Stimulated activated CD8-positive, alpha-beta memory T cell treated with anti-CD3 and anti-CD28 coated beads, Interleukin-4, amount 100 ng/mL, for 4 hours (primary cell): ENCODE measurements at places on chromosomes 6 and 20.

DNA sequence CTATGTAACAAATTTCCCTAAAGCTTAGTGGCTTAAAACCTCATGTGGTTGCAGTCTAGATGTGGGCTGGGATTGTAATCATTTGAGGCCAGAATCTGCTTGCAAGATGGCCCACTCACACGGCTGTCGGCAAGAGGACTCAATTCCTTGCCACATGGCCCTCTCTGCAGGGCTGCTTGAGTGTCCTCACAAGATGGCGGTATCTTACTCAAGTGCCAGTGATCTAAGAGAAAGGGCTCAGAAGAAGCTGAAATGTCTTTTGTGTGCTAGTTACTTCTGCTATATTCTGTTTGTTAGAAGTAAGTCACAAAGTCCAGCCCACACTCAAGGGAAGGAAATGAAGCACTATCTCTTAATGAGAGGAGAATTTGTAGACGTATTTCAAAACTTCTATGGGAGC lies 47.1 kb upstream of the PMEPA1 start:
- DNase-seq: no peak

DNA sequence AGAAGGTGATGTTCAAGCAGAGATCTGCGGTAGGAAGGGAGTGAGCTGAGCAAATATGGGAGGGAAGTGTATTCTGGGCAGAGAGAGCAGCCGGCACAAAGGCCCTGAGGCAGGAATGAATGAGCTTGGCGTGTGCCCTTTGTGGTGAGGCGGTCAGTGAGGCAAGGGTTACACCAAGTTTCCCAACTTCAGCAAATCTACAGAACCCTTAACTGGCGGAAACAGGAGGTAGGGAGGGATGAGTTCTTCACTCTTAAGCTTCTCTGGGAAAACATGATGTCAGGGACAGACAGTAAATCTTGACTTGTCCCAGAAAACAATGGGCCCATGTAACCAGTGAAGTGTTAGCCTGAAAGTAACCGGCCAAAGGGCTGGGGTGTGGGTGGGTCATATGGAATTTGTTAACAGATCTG lies 97.1 kb upstream of the PTPN1 start:
- no peak for DNase-seq

DNA sequence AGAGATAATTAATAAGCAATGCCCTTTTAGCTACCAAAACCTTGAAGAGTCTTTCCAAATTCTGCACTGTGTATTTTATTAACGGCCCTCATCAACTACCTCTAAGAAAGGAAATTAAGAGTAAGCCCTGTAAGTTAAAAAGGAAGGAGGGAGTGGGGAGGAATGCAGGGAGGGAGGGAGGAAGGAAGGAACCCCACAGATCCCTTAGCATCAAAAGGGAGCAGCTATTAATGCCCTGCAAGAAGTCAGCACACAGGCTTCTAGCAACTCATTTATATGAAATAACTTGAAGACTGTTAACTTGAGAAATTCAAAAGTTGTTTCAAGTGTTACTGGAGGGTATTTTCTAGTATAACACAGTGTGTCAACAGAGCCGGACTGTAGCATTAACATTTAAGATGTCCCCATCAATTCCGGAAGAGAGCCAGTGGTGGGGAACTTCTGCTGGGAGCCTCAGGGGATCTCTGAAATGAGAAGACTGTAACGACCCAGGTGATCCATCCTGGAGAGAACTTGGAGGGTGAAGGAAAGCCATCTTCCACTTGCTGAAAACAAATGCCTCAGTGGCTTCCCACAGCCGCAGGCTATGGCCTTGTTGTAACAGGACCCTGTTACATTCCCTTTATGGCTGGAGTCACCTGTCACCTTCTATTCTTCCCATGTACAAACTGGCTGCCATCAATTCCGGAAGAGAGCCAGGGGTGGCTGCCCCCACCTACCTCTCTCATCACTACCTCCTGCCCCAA lies 33.2 kb downstream of the SLC22A23 start:
- no peak for DNase-seq

- DNase-seq: no peak
Measured at GRCh38 chr6:112231594-112232060, 22.7 kb downstream of the LAMA4 start.

DNA sequence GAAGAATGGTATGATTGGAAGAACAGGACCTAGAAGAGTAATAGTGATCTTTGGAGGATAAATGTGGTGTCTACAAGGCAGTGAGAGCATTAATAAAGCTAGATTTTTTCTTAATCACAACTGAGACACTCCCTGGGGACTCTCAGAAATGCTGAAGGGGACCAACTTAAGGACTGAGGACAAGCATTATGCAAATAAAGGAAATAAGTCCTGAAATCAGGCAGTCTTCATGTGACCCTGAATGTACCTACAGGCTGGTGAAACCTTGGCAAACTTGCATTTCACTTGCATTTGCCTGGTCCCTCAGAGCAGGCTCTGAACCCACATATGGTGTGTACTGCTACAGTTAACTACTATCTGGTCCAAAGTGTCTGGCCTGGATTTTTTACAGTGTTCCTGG lies 19.3 kb upstream of the TTK start:
- no peak for DNase-seq

- DNase-seq: no peak
Measured at GRCh38 chr6:160226118-160226591, 32.5 kb downstream of the SLC22A2 start.

DNA sequence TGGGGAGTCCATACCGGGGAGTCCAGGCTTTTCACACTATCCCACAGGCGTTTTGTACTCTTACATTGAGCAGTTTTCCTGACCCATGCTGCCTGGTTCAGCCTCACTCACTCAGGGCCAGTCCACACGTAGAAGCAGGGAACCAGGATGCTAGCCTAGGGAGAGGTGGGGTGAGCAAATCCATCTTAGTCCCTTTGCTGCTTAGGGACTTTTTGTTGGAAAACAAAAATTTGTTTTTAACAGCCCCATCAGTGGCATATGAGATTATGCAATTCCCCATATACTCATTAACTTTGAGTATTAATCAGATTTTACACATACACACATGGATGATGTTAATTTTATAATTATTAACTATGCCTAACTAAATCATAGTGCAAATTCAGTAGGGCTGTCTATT lies 84.2 kb downstream of the EZR start:
- DNase-seq: no peak

DNA sequence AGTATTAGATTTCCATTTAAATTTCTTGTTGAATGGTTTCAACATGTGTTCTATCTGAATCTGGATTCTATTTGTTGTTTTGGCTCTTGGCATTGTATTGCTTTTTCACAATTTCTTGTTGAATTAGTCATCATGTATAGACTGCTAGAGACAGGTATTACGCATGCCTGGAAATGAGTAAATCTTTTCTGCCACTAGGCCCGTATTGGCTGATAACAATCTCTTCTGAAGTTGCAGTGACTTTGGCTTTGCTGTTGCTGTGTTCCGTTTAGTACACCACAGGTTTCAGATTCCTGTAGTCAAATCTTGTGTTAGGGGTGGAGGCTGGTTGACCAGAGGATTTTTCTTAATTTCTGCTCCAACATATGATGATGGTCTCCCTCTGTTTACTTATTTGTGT lies 1339.4 kb downstream of the GRIK2 start:
- no peak for DNase-seq

DNA sequence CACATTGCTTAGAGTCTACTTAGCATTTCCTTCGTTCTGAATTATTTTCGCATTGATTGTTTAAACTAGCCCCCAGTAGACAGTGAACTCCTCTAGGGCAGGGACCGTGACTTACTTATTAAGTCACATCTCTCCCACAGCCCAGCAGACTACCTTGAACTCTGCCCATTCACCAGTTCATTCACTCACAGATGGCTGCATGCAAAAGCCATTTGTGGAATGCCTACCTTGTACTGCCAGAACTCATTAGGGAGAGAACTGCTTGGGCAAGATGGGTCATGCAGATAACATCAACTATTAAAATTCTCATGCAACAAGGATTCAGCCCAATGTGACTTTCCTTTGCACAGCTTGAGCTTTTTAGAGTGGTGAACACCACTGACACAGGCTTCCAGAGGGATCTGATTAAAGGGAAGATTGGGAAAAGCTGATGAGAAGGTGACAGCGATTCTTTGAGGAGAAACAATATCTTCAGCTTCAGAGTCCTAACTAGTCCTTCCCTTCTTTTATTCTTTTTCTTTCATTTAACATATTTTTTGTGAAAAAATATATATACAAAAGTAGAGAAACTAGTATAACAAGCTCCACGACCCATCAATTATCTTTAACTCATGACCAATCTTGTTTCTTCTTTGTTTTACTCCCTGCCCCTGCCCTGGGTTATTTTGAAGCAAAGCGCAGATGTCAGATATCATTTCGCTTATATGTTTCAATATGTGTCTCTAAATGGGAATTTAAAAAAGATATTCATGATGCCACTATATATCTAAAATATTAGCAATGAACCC lies 273.9 kb downstream of the CDC5L start:
- no peak for DNase-seq

DNA sequence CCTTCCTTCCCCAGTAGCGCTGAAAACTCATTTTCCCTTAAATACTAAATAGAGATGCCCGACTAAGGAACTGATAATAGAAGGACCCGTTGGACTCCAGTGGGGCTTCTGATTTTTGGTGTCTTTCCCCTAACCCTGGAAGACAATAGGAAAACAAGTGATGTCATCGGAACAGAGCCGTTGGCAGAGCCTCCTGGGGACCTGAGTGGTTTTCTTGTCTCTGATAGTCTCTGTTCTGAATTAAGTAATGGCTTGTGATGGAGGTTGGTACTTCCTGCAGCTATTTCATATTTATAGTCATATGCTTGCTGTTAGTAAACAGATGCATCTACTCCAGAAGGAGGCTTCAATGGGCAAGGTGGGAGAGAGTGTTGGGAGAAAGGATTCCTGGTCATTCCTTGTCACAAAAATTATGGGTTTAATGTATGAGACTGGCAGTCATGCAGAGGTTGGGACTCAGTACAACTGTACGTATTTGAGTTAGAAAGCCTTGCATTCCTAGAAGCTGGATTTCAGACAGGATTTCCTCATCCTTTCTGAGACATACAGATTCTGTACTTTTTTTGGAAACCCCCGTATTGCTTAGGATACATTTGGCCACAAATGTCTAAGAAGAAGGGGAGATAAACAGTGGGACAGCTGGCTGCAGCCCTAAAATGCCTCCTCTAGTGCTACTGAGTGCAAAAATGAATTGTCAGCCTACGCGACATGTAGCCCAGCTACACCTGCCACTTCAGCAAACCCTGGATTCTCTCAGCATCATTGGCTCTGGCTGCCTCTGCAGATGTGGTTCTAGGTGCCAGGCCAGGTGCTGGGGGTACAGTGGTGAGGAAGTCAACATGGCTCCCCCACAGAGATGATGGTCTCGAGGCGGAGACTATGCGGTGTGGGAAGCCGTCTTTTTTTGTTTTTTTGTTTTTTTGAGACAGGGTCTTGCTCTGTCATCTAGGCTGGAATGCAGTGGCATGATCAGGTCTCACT lies 38.1 kb downstream of the CDS2 start:
- no peak for DNase-seq

DNA sequence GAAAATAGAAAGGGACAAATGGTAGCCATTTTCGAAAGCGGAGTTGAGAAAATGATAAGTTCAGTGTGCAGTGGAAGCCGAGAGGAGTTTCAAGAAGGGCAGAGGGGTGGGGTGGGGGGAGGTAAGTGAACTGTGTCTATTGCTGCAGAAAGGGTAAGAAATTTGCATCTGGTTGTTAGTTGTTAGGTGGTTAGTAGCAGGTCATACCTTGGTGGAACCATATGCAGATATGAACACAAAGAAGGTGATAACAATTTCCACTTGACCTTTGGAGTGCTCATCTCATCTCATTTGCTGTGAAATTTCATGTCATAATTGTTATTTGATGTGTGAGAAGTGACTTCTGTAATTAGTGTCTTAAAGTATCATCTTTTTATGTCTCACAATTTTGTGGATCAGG lies 288.2 kb downstream of the QKI start:
- no peak for DNase-seq

- DNase-seq: no peak
Measured at GRCh38 chr20:62768551-62769287, 27.6 kb upstream of the MRGBP start.

DNA sequence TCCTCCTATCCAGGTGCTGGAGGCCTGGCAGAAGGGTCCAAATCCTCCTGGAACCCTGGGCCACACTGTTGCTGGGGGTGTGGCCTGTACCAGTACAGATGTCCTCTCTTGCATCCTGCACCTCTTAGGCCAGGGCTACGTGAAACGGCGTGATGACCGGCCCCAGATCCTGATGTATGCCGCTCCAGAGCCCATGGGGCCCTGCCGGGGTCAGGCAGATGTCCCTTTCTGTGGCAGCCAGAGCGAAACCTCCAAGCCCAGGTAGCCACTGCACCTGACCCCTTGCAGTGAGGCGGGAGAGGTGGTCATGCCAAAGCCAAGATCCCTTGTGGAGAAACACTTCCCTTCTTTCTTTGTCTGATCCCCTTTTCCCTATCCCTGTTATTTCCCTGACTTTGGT lies 14.2 kb downstream of the DNPH1 start:
- no peak for DNase-seq

DNA sequence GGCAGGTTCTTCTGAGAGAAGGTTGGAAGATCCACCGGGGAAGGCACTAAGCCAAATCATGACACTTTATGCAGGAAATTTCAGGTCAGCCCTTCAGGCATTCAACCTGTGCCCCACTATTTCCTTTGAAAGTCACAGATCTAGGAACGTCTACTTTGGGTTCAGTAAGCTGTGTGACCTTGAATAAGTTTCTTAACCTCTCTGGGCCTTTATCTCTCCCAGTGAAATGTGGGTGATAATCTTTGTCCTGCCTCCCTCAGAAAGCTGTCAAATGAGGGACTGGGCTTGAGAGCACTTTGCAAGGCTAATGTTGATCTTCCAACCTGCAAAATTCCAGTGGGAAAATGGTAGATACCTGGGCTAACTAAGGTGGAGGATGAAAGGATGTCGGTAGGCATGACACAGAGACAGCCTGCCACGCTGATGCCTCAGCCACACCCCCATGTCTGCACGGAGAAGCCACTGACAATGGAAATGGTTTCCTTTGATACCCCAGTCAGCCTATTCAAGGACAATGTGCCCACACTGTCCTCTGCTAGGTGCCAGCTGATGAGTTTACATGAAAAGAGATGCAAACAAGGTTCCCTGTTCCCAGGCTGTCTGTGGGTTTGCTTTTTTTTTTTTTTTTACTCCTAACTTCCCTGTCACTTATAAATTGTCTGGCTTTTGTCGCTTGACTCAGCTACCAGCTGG lies 9.3 kb downstream of the BNIP5 start:
- DNase-seq: no peak

GRCh38 chr6:47698342-47698787 lies at the start of gene ADGRF4:
Gene ADGRF4, plus strand, starts transcription at chr6:47698580. Its CDS starts 8,666 bp downstream, at chr6:47707246.
- no peak for DNase-seq

DNA sequence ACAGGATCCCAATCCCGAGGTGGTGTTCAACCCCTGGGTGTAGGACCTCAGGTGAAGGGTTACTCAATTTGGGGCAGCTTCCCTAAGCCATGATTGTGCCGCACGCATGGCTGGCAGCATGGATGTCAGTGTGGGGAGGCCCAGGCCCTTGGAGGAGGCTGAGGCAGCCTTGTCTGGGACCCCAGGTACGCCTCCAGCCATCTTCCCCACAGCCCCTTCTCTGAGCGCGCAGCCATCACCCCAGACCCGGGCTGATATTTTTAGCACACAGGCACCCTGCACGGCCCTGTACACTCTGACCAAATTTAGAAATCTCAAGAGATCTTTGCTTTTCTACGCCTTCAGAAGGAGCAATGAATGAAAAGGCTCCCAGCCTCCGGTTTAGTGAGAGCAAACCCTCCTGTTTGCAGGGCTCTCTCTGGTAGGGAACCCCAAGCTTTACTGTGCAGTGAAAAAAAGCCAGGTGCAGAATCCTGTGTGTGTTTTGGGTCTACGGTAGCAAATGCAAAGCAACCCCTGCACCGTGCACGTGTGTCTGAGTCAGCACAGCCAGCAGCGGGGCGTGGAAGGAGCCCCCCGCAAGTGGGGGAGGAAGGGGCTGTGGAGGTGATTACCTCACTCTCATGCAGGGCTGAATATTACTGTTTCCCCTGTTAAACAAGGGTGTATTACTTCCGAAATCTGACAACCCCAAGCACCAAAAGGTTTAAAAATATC lies 44.3 kb downstream of the CTCFL start:
- DNase-seq: no peak
